Left lung (tissue), 14 donors: ENCODE measurements at places on chromosomes 3 and 15. TPM values are rescaled to one million over a fixed set of nuclear protein-coding genes. Genes with fewer than 3 reads are reported as not detected.

Gene SLMAP
- 56.5 TPM for polyA plus RNA-seq

Gene SGO1
- 16.0 TPM for polyA plus RNA-seq

Gene OSTN
- not detected for polyA plus RNA-seq

Gene PRRT3
- polyA plus RNA-seq: 4.4 TPM

Gene CEP19
- polyA plus RNA-seq: 3.3 TPM

Gene CPNE9
- polyA plus RNA-seq: not detected

Gene ACAN
- polyA plus RNA-seq: 1.4 TPM

Gene NR2C2
- 58.5 TPM for polyA plus RNA-seq

Gene DLEC1
- polyA plus RNA-seq: 2.8 TPM

Gene ACKR4
- polyA plus RNA-seq: 3.0 TPM

Gene PP2D1
- polyA plus RNA-seq: 0.83 TPM

Gene PATL2
- polyA plus RNA-seq: 0.88 TPM

Gene SST
- 0.58 TPM for polyA plus RNA-seq

Gene ZNF662
- polyA plus RNA-seq: 52.7 TPM

Gene RBPMS2
- polyA plus RNA-seq: 9.3 TPM

Gene TRIM42
- not detected for polyA plus RNA-seq

Gene EEF1AKMT4
- polyA plus RNA-seq: 2.4 TPM

Gene SERINC4
- not detected for polyA plus RNA-seq

Gene PLSCR2
- polyA plus RNA-seq: 0.38 TPM

Gene IL17RE
- 79.4 TPM for polyA plus RNA-seq

Gene EPHB3
- 27.4 TPM for polyA plus RNA-seq

Gene KCNMB3
- 8.5 TPM for polyA plus RNA-seq

Gene SNX22
- 2.2 TPM for polyA plus RNA-seq

Gene PLA2G4B
- polyA plus RNA-seq: 12.3 TPM

Gene GRIP2
- polyA plus RNA-seq: 1.4 TPM

Gene PRR20G
- not detected for polyA plus RNA-seq

Gene TTC21A
- 14.5 TPM for polyA plus RNA-seq

Gene PRTG
- polyA plus RNA-seq: 6.9 TPM

Gene MBD4
- 52.3 TPM for polyA plus RNA-seq

Gene GPR160
- 13.5 TPM for polyA plus RNA-seq

Gene GLT8D1
- polyA plus RNA-seq: 113 TPM

Gene TGM5
- polyA plus RNA-seq: not detected

Gene HCLS1
- polyA plus RNA-seq: 9.3 TPM

Gene ADGRG7
- polyA plus RNA-seq: not detected

Gene SPATA12
- polyA plus RNA-seq: not detected

Gene ALS2CL
- polyA plus RNA-seq: 14.2 TPM

Gene ABHD10
- 50.5 TPM for polyA plus RNA-seq

Gene C3orf49
- 1.3 TPM for polyA plus RNA-seq

Gene TMEM108
- polyA plus RNA-seq: 47.1 TPM

Gene SMCO1
- not detected for polyA plus RNA-seq

Gene SV2B
- polyA plus RNA-seq: 1.7 TPM

Gene SCG5
- 7.4 TPM for polyA plus RNA-seq

Gene AGTR1
- polyA plus RNA-seq: 28.2 TPM

Gene SLC26A6
- polyA plus RNA-seq: 14.4 TPM

Gene ANKRD63
- not detected for polyA plus RNA-seq

Gene RABL3
- 23.9 TPM for polyA plus RNA-seq

Gene TARS3
- 25.3 TPM for polyA plus RNA-seq

Gene B3GNT5
- 26.7 TPM for polyA plus RNA-seq

Gene DISP2
- 1.2 TPM for polyA plus RNA-seq

Gene RPL35A
- polyA plus RNA-seq: 2,074 TPM

Gene SIDT1
- polyA plus RNA-seq: 2.9 TPM
